GM04503 (cell line): ENCODE measurements at places on chromosomes 16 and 17.

GRCh38 chr17:29212681-29213121 lies 32.5 kb upstream of the MYO18A start:
- DNase-seq, result peak; percentile 27

DNA sequence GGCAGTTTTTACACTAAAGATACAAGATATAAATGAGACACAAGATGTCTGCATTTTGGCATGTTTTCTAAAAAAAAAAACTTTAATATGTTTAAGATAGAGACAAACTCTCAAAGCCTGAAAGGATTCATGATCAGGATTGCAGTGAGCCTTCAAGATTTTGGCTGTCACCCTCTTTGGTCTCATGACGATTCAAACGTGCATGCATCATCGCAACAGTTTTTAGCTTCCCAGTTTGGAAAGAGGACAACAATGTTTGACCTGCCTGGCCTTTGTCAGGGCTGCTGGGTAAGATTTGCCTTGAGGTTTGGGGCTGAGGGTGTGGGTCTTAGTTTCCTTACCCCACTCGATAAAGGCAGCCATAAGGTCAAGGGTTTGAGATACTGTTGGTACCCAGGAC lies 134.1 kb downstream of the RGS9 start:
- no peak for DNase-seq

DNA sequence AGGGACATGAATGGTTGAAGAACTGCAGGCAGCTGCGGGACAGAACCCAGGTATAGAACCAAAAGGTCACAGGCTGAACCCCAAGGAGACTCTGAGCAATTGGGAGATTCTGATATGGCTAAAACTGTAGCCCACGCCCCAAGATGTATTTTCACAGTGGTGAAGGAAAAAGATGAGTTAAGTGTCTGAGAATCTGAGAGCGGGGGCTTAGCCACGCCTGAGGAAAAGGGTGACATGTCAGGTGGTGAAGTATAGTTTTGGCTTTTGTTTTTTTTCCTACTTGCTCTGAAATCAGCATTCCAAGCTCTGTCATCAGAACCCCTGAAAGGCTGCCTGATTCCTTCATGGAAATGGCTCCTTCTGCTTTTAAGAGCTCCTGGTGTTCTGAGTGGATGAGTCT lies 73.3 kb downstream of the AKAP1 start:
- no peak for DNase-seq

- DNase-seq, result no peak
Observed at GRCh38 chr17:43169561-43170139, 1.4 kb upstream of the NBR1 start.

DNA sequence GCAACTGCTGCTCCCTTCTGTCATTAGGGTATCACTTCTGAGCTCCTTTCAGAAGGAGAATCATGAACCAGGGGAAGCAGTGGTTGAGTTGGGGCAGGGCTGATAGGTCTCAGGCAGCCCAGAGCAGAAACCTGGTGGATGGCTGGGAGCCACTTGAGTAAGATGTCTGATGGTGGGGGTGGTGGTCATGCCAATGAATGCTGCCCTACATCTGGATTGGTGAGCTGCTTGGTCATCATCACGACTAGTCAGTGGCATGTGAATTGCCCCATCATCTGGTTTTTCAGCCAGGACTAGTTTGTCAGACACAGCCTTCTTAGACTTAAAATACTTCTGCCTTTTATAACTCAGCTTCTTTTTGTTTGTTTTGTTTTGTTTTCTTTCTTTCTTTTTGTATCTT lies 2.6 kb downstream of the GID4 start:
- DNase-seq, result peak; percentile 71

DNA sequence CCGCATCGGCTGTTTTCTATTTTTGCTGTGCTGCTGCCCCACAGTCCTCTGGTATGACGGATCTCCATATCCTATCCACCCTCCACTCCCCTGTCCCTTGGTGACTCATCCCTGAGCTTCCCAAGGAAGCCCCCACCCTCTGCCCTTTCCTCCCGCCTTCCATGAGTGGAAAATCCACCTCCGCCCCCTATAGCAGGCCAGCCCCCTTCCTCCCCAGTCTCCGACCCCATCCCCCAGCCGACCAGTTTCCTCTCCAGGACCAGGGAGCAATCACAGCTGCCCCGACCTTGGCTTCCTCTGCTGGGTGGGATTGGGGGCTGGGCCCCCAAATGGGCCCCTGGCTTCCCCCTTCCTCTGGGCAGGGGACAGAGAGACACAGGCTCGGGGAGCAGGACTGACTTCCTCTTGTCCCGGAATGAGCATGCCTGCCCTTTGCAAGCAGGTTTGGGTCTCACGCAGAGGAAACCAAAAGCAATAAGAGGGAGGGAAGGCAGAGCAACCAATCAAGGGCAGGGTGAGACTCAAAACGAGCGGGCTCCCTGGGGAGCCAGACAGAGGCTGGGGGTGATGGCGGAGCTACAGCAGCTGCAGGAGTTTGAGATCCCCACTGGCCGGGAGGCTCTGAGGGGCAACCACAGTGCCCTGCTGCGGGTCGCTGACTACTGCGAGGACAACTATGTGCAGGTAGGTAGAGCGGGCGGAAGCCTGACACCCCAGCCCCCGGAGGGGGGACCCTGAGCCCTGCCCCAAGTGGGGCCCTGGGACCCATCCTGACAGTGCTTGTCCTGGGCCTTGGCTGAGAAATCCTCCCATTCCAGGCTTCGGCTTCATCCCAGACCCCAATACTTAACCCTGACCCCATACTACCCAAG lies at the start of the genes ABI3 and GNGT2:
TSS of gene ABI3 (plus strand) at position 550 of the 872 bp plus-strand sequence. CDS start at position 568, 18 bp downstream.
TSS of gene GNGT2 (minus strand) at position 417 of the 872 bp plus-strand sequence. CDS start 3,152 bp downstream, outside the sequence.
- DNase-seq, result no peak

DNA sequence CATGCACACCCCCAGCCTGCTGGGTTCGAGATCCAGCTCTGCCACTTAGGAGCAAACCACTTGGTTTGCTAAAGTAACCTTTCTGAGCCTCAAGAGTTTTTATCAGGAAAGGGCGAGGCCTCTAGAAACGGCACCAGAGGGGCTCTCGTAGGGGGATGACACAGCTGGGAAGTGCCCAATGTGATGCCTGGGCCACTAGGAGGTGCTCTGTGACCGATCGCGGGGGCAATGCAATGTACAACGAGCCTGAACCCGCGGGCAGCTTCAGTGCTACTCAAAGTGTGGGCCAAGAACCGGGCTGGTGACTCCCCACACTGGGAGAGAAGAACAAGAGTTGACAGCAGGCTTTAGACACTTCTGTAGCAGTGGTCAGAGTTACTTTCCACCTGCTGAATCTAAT lies 9.4 kb downstream of the C16orf89 start:
- DNase-seq, result no peak

DNA sequence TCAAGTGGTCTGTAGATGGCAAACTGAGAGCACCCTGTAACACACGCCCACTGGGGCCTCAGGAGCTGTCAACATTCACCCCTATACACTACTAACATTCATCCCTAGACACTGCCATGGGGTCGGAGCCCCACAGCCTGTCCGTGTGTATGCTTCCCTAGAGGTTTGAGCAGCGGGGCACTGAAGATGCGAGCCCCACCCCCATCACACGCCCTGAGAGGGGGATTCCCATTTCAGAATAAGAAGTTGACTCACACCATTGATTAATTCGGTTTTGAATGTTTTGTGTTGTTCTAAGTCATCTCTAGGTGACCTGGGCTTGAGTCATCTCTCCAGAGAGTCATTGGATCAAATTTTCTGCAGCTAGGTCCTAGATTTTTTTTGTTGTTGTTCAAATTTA lies 37.3 kb upstream of the MMD start:
- peak; percentile 54 for DNase-seq

DNA sequence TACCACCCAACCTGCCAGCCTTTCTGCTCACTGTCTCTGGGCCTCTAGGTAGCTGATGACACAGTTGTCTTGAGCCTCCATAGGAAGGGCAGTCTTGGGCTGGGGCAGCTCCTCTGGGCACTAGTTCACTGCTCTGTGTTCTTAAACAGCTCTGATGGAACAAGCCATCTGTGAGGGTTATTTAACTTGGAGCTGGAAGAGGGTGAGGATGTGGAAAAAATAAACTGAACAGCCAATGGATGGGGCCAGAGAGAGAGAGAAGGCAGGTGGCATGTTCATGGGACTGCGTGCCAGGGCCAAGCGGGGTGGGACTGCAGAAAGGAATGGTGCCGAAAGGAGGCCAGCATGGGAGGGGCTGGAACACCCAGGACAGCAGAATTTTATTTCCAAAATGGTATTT lies 52.6 kb downstream of the HIC1 start:
- DNase-seq, result no peak

GRCh38 chr17:66341462-66341861 lies 39.0 kb downstream of the PRKCA start:
- no peak for DNase-seq

- no peak for DNase-seq
Observed at GRCh38 chr16:75228143-75228976, 9.6 kb downstream of the CTRB1 start.

GRCh38 chr16:55655897-55656681 lies at the start of gene SLC6A2:
SLC6A2 (plus strand) TSS chr16:55655988; CDS start chr16:55656695, 707 bp downstream.
- no peak for DNase-seq

DNA sequence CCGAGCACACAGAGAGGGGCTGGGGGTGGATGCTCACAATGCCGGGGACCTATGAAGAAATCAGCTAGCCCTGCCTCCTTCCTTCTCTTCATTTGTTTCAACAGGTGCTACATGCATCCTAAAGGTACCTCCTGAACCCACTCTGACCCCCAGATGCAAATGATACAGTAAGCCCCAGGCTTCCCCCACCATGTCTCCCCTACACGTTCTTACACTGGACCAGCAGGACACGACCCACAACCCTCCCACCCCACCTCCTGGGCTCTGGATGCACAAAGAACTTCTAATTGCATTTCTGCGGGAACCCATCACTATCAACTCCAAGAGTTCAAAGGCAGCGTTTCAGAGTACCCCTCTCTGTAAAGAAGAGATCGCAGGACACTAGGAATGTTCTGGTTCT lies 2.1 kb downstream of the XYLT1 start:
- no peak for DNase-seq

DNA sequence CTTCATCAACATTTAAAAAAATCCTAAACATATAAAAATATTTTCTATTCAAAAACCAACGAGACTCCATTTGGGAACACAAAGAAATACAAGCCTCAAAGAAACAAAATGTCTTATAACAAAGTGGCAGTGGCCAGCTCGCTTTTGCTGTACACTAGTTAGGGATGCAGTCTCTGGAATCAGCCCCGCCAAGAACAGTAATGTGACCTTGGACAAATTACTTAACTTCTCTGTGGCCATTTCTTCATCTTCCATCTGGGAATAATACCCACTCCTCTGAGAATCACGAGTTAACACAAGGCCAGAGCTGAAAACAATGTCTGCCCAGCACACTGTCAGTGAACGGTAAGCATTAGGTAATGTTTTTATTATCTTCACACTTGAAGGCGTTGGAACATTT lies 5.6 kb downstream of the STAT5B start:
- DNase-seq, result no peak

- DNase-seq, result no peak
Observed at GRCh38 chr17:81514489-81514738, 1.8 kb upstream of the ACTG1 start.

DNA sequence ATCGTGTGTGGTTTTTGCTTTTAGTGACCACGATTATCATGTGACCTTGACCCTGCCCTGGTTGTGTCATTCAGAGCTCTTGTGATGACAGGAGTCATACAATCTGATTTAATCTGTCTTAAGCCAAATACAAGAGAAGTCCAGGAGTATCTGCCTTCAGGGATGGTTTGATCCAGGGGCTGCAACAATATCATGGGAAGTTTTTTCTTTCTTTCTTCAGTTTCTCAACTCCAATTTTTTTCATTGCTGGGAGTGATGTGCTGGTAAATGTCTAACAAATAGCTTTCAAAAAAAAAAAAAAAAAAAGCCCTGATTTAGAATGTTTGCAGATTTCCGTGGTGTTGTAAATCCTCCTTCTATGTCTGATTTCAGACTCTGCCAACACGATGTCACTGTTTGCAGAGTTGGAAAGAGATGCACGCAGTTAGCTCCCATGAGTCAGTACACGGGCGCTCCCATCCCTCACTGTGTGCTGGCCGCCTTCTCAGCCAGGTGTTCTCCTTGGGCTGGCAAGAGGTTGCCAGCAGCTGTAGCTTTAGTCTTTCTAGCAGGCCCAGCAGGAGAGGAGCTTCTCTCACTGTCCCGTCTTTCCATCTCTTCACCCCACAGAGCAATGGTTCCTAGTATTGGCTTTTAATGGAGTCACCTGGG lies 229.7 kb downstream of the SNX29 start:
- DNase-seq, result no peak

DNA sequence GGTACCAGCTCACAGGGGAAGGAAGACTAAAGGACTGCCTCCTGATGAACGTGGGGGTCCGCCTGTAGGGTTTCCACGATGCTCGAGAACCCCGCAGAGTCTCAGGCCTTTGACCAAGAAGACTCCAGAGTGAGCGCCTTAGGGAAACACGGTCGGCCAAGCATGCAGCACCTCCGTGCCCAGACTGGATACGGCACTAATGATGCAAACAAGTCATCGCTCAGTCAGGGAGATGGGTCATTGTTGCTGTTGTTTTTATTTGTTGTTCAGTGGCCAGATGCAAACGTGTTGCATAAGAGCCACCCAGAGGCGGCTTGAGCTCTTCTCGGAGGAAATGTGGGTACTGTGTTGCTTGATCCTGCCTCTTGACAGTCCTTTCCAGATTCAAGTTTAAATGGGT lies 19.3 kb upstream of the RBFOX3 start:
- no peak for DNase-seq

GRCh38 chr17:81688616-81689015 lies 4.8 kb downstream of the HGS start:
- DNase-seq, result no peak

DNA sequence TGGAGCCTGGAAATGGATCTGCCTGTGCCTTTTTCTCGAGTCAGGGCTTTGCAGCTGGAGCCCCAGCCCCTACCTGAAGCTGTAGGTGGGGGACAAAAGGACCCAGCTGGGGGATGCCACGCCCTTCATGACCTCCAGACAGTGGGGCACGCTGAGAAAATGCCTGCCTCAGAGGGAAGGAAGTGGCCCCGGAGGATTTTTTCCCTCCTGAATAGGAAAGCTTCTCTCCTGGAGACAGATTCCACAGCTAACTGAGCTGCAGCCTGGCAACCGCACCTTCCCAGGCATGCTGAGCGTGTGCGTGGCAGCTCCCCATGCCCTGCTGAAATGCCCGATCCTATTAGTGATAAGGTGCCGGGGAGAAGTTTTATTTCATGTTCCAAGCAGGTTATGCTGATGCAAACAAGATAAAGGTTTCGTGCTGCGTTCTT lies 58.0 kb downstream of the AIPL1 start:
- DNase-seq, result no peak

GRCh38 chr16:63922560-63922959 lies 1199.3 kb downstream of the CDH11 start:
- DNase-seq, result no peak

DNA sequence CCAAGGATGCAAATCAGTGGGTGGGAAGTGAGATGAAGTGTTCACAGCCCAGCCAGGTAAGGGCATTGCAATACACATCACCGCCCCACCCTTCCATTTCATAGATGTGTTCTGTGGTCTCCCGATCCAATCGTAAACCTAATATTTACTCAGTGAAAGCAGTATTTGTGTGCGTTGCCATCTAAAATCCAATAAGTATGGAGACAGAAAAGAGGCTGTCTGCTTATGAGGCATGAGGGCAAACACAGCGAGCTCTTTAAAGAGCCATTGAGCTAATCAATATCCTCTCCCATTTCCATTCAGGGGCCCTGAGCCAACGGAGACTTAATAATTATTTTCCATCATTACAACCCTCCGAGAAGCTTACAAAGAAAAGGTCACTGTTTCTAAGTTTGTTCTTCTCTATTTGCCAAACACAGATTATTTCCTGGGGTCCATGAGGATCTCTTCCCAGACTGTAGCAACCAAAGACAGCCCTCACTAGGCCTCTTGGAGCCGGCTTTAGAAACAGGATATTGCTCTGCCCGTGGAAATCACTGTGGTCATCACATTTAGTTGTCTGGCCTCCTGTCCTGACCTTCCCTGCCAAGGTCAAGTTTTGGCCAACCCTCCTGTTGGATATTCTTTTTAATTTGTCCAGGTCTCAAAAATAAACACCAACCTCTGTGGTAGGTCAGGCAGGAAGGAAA lies 120.1 kb downstream of the SLC39A11 start:
- no peak for DNase-seq
